Hindlimb muscle (tissue), 1 donor: ENCODE measurements at places on chromosomes 13 and 19. TPM values are rescaled to one million over a fixed set of nuclear protein-coding genes. Genes with fewer than 3 reads are reported as not detected.
A peak's percentile ranks its signal among the peaks of the same experiment; 100 is the strongest.

The ZIM2 gene
- polyA plus RNA-seq = 4.2 TPM

The APOC1 gene
- 25.3 TPM for polyA plus RNA-seq

The ONECUT3 gene
- polyA plus RNA-seq = not detected

The RTBDN gene
- not detected for polyA plus RNA-seq

DNA sequence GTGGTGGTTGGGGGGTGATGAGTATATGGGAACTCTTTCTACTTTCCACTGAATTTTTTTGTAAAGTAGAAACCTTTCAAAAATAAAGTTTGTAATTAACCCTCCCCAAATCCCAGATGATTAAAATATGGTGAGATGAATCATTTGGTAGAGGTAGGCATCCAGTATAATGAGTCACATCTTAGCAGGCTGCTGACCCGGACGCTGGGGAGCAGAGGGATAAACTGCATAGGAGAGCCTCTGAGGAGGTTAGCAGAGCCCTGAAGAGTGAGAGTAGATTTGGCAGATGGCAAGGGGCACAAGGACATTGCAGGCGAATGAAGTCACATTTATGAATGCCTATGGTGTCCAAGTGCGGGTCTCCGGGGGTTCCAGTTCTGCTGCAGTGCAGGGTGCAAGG is 293.8 kb downstream of the FGF9 start:
- no peak for DNase-seq

GRCh38 chr19:48963371-48964204 is 1.5 kb upstream of the FTL start:
- peak; percentile 83 for DNase-seq

DNA sequence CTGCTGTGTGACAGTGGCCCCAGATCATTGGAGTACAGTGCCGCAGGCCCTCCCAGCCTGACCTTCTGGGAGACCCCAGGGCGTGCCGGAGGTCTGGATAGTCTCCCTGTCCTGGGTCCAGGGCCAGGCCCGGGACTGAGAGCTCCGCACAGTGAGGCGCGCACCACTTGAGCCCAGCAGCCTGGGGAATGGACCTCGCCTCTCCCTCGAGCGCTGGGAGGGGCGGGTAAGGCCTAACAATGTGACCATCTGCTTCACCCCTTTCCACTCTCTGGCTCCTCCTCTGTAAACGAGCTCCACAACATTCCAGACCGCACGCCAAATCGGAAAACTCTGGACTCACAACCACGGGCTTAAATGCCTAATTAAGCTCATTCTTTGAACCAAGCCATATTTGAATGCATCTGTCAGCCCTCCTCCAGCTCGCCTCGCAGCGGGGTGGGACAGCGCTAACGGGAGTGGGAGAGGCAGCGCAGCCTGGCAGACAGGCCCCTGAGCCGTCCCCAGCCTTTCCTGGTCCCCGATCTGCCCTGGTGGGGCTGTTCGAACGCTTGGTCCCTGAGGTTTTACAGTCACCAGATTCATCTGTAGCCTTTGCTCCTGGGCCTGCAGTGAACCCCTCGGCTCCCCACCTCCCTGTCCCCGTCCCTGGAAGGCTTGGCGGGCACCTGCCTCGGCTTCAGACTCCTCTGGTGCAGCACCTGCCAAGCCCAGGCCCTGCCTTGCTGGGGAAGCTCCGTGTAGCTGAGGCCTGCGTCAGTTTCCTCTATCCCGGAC is 120.7 kb upstream of the VSTM2B start:
- peak; percentile 72 for DNase-seq

GRCh38 chr19:48946463-48947257 is 8.0 kb upstream of the BAX start:
- no peak for DNase-seq

- DNase-seq = no peak
Observed at GRCh38 chr19:29574510-29574909, 31.6 kb upstream of the POP4 start.

DNA sequence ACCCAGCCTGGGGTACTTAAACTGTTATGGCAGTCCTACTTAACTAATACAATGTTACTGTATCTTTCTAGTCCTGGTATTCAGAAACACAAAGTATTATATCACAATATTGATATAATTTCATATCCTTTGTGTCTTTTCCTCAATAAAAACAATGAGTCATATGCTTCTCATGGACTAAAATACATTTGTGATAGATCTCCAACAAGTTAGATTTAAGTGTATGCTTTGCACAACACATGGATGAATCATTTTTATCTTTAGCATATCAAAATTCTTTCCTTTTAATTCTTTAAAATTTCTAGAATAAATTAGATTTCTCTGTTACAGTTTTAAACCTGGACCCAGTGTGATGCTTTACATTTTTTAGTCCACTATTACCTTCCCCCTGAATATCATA is 1357.8 kb upstream of the ATXN8OS start:
- DNase-seq = no peak

- DNase-seq = no peak
Observed at GRCh38 chr13:40389081-40389641, 277.3 kb downstream of the FOXO1 start.

GRCh38 chr19:16604615-16605014 is 23.4 kb downstream of the MED26 start:
- no peak for DNase-seq

DNA sequence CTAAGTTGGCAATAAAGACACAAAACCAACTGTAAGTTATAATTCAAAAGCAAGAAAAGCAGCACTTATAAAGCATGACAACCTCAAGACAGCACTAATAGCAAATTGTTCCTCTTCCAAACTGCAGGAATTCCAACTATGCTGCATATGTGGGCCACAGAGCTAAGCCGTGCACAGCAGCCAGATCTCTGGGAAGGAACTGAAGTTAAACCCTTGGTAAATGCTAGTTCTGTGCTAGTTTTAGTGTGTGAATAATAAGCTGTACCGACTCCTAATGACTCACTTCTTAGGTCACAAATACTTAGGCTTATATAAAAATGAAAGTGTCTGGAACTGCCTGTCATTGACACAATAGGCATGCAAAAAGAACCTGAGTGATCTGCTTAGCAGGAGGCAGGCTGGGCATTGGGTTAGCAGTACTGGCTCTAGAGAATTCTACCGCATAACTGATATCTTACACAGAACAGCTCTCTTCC is 21.2 kb upstream of the GTF3A start:
- no peak for DNase-seq
